ENCODE measurements at places on chromosomes 2 and 18.

- DNase-seq, result no peak
These were observed 123.9 kb downstream of the ZFP36L2 start for GRCh38 chr2:43102366-43103092.

DNA sequence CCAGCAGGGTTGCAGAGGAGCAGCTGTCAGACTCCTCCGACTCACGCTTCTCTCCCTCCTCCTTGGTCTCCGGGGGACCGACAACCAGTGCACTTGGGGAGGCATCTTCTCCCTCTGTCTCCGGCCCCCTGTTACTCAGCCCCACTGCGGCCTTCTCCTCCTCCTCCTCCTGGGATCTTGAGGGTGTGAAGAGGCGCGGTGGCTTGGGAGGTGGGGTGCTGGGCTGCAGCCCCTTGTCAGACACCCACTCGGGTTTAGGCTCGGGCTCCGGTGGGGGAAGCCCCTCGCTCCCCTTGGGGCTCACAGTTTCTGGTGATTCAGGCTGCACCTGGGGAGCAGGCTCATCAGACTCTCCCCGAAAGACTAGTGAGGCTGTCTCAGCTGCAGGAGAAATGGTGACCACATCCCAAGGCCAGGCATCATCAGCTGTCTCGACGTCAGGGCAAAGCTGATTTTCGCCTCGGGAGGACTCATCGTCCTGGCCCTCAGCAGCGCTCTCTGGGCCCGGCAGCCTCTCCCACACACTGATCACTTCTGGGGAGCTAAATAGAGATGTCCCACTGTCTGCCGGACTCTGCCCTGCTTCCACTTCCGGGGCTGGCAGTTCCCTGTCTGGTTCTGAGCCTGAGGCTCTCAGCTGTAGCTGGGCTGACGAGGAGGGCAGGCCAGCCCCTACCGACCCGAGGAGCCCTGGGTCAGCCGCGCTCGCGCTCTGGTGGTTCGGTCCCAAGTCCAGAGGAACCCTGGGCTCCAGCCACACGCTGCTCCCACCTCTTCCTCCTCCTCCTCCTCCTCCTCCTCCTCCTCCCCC, 9.0 kb upstream of the SFXN5 start:
- no peak for DNase-seq

DNA sequence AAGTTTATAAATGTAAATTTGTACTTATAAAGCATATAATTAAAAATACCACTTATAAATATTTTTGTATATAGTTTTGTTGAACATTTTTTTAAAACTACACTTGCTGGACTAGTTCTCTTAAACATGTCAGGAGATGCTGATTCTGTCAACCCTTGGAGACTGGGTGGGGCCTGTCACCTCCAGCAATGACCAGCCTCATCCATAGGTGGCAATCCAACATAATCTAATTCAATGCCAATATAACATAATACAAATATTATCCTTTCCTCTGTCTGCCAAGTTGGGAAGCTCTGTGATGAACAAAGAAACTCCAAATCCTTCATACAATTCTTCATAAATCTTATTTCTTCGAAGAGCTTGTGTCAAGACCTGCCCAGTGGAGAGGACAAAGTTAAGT, 140.4 kb downstream of the RBMS1 start:
- no peak for DNase-seq

DNA sequence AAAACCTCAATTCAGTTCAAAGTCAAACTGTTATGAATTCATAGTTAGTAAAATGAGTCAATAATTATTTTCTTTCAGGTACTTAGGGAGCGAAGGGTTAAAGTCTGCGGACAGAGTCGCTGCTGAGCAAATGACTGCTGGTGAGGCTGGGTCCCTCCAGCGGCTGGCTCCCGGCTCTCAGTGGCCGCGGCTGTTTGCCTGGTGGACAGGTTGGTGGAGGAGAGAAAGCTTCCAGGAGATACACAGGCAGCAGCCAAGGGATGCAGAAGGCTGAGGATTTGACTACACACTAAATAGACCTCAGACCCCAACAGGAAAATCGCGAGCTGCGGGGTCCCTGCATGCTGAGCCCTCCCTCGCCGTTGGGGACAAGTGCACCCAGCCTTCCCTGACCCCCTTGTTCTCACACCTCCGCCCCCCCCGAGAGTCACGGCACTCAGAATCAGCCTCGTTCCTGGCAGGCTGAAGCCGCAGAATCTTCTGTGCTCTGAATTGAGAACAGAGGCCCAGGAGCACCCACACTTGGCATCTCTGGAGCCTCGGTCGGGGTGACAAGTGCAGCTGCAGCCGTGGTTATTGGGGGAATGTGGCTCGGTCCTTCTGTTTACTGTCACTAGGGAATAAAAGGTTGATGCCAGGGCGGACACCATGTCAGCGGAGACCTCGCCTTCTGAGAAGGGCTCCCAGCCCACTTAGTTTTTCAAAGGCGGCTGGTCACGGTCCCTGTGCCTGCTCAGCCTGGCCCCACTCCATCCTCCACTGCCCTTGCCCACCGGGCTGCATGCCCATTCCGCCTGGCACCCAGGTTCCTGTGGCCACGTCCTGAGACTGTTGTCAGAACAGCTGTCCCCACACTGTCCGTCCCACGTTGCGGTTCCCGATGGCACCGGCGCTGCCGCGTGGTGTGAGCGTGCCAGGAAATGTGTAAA, 74.0 kb downstream of the SLC66A2 start:
- DNase-seq, result no peak

GRCh38 chr2:169815849-169816248, 8.9 kb downstream of the METTL5 start:
- no peak for DNase-seq

DNA sequence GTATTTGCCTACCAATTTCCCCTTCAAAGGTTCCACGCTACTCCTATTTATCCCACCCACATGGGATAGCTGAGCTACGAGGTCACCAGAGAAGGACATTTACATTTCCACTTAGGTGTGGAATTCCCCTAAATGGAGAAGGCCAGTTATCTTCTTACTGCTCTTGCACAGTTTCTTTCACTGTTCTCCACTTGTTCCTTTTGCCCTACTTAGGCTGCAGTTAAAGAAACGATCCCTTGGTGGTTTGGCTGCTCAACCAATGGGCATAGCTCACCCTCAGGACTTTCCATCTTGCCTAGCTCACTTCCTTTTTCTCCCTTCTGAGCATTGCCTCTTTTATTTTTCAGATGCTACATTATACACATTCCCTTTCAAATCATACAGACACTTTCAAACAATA, 11.2 kb upstream of the NABP1 start:
- no peak for DNase-seq

DNA sequence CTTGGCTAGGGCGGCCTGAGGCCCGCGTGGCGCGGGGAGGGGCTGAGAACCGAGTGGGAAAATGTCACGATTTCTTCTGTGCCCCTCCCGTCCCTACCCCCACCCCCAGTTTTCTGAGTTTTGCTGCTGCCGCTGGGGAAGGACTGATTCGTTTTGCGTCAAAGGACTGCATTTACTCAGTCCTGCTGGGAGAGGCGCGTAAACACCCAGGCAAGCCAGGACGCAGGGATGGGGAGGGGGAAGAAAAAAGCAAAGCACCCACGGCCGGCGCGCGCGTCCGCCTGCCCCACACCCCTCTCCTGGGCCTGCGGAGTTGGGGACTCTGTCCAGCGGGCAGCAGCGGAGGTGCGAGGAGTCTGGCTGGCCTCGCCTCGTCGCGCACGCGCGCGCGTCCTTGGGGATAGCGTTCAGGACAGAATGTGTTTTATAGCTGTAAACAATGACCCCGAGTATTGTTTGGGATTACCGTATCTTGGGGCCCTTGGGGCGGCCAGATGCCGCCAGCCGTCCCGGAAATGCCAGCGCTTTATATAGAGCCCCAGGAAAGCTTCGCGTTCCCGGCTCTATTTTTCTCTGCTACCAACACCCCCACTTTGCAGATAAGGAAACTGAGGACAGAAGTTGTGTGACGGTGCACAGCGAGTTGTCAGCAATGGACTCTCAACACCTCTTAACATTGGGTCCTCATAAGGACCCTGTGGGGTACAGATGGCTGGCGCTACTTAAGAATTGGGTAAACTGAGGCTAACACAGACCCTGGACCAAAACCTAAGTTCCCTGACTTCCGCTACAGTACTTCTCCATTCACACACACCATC, 1.7 kb upstream of the FOSL2 start:
- DNase-seq, result no peak

GRCh38 chr2:201204655-201205514, 21.9 kb downstream of the CASP10 start:
- DNase-seq, result no peak

DNA sequence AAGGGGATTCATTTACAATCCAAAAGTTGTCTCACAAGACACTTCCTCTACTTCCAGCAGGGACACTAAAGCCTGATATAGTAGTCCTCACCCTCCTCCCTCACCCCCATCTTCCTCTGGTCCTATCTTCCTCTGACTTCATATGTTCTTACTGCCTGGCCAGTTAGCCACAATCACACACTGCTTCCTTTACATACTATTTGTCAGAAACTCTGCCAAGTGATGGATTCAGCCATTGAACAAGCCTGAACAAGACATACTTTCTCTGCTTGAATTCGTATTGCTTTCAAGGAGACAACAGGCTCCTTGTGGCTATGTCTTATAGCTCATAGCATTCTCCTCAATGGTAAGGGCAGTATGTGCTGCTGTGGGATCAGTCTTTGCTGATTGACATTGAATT, 672.2 kb downstream of the BCL11A start:
- no peak for DNase-seq

DNA sequence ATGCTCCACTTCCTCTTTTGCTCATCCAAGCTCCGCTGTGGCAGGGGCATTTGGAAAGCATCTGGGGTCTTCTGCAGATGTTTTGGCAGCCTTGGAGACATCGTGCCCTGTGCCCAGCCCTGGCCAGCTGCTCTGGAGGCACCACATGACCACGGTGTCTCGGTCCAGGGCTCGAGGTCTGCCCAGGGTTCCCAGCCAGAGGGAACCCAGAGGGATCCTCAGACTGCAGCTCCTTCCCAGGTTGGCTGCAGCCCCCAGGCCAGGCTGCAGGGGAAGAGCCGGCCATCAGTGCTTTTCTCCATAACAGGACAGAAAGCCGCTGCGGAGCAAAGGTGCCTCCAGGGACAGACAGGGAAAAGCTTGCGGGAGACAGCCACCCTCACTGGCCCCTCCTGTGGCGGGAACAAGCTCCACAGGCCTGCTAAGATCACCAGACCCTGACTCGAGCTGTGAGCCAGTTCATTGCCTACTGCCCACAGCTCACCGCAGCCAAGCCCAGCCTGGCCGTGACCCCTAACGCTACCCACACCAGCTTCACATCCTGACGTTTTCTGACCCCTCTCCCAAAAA, 74.7 kb downstream of the SMAD7 start:
- DNase-seq, result no peak

- no peak for DNase-seq
These were observed 281.1 kb upstream of the POU3F3 start for GRCh38 chr2:104572834-104573233.

DNA sequence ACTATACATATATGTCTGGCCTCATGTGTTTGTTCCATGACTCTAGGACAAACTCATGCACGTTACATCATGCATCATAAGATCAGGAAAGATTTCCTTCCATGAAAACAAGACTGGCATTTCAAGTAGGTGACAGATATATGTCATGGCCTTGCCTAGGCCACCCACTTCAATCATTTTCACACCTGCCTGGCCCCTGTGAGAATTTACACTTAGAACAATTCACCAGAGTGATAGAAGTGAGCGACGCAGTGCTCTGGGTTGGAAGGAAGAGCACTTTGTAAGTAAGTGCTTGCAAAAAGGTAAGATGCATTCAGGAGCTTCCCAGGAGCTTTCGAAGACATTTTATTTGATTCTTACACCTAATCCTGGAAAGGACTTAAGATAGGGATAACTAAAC, 39.5 kb downstream of the TMEM163 start:
- DNase-seq, result no peak

DNA sequence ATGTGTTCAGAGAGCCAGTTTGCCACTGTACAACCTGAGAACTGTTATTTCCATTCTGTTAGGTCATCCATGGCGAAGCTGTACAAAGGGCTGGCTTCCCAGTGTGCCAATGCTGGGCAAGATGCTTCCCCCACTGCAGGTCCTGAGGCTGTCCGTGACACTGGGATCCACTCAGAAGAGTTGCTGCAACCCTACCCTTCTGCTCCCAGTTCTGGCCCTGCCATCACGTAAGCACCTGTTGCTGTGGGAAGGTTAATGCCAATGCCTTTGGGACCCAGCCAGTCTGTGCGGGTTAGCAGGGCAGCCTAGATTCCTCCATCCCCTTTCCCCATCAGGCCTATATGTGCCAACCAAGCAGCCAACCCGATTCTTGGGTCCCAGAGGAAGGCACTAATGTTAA, 68.3 kb downstream of the ARHGEF33 start:
- no peak for DNase-seq

GRCh38 chr2:142139384-142139783, 8.6 kb upstream of the LRP1B start:
- DNase-seq, result no peak

DNA sequence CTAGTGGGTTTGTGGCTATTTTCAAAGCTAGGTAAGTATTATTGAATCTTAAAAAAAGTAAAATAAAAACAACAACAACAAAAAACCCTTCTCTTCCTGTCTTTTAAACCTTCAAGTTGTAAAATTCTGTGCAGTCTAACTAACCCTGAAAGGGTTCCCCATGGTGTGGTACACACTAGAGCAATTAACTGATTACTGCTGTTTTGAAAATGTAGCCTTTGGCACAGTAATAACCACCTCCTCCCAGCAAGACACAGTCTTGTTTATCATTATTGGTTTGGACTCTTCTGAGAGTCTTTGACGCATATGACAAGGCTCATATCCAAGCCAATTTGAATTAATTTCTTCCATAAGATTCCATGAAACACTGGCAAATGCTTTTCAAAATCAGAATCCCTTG, 2184.6 kb upstream of the PIK3C3 start:
- DNase-seq, result no peak

- no peak for DNase-seq
These were observed 26.1 kb upstream of the REG3G start for GRCh38 chr2:78999406-78999805.

GRCh38 chr2:121099329-121100290, 185.4 kb downstream of the TFCP2L1 start:
- no peak for DNase-seq

DNA sequence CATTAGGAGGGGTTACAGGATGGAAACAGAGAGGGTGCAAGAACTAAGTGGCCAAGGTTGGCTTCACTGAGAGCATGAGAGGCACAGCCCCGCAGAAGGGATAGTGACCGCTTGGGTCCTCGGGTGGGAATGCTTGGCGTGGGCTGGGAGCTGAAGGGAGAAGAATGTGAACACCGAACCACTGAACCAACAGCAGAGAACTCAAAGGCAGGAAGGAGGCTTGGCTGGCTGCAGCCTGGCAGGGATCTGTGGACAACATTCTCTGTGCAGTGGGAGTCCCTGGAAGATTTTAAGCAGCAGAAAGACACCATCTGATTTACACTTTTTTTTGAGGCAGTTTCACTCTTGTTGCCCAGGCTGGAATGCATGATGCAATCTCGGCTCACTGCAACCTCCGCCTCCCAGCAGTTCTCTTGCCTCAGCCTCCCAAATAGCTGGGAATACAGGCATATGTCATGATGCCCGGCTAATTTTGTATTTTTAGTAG, 33.9 kb downstream of the SOWAHC start:
- DNase-seq, result no peak

- no peak for DNase-seq
These were observed 28.9 kb downstream of the RRM2 start for GRCh38 chr2:10151462-10151861.

- DNase-seq, result no peak
These were observed 12.1 kb upstream of the YES1 start for GRCh38 chr18:824179-824578.

- no peak for DNase-seq
These were observed 68.7 kb downstream of the PXDN start for GRCh38 chr2:1675633-1676032.

- DNase-seq, result no peak
These were observed 73.2 kb downstream of the CYBRD1 start for GRCh38 chr2:171595456-171595855.

Data from stimulated activated CD4-positive, alpha-beta T cell treated with anti-CD3 and anti-CD28 coated beads, Interleukin-15, amount 100 ng/mL, for 1 hour (primary cell).